ENCODE measurements at places on chromosomes 13 and 19.

DNA sequence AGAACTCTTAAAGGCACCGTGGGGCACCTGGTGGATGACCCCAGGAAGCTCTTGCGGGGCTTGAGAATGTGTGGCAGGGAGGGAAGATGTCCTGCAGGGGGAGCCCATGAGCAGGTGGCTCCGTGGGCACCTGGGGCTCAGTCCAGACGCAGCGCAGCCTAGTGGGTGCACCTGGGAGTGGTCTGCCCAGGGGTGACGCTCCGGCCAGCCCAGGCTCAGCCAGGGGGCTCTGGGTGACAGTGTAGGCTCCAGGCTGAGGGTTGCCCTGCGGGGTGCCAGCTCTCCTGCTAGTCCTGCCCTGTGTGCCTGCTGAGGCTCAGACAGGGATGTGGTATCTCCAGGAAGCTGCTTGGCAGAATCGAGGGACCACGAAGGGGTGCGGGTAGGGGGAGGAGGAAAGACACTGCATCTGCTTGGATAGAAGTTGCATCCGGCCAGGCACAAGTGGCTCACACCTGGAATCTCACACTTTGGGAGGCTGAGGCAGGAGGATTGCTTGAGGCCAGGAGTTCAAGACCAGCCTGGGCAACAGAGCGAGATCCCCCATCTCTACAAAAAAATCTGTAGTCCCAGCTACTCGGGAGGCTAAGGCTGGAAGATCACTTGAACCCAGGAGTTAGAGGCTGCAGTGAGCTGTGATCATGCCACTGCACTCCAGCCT, 15.0 kb upstream of the PGLS start:
- peak; percentile 49 for DNase-seq

- DNase-seq: no peak
Observed at GRCh38 chr19:3062165-3063105, at the start of gene TLE5. Gene TLE5, minus strand, starts transcription at chr19:3062495. Its CDS starts 295 bp downstream, at chr19:3062200.

DNA sequence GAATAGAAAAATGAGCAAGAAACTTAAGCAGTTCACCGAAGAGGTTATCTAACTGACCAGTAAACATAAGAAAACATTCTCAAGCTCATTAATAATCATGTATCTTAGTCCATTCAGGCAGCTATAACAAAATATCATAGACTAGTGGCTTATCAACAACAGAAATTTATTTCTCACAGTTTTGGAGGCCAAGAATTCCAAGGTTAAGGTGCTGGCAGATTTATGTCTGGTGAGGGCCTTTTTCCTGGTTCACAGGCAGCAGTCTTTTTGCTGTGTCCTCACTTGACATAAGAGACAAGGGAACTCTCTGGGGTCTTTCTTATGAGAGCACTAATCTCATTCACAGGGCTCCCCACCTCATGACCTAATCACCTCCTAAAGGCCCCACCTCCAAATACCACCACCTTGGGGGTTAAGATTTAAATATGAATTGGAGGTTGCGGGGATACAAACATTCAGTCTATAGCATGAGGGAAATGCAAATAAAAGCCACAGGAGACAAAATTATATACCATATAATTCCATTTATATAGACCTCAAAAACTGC, 123.6 kb downstream of the ZAR1L start:
- DNase-seq: no peak

DNA sequence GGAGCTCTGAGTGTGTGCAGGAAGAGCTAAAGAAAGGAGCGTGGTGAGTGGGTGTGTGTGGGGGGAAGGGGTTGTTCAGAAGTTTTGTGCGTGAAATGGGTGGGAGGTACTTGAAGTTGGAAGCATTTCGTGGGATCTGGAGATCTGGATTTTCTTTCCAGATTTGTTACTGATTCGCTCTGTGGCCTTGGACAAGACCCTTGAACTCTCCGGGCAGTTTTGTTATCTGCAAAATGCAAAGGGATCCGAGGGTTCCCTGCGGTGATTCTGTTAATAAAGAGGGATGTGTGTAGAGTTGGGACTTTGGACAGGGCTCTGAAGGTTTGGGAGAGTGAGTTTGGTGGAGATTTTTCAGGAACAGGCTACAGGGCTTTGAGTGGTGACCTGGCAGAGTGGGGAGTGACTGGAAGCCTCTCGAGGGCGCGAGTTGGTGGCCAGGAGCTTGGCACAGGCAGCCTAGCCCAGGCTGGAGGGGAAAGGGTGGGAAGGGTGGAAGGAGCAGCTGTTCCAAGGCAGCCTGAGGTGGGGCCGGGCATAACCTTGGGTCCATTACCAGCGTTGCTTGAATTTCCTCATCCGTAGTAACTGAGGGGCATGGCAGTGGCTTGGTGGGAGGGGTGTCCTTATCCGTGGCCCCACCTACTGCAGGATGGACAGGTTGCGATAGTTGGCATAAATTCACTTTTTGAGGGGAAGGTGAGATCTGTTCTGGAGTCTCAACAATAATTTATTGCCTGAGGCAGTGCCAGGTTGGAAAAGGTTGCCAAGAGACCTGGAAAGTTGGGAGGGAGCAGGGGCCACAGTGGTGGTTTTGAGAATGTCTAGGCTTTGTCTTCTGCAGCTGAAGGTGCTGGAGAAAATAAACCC, 2.1 kb downstream of the ACTN4 start:
- peak; percentile 61 for DNase-seq

GRCh38 chr13:82248762-82249161, 1633.5 kb downstream of the SLITRK1 start:
- DNase-seq: peak; percentile 1

DNA sequence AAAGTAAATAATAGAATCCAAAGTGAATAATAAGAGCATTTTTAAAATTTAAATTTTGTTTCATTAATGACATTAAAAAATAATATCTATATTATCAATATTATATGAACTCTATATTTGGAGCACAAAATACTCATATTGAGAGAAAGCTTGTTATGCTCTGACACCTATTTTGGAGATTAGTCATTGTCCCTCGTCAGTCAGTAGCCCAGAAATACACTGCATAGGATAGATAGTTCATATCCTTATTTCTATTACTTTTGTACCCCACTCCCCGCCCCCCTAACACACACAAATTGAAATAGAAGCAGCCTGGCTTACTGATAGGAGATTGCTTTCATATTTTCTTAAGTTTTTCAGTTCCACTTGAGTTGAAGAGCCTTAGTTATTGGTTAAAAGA, 652.8 kb downstream of the PCDH9 start:
- no peak for DNase-seq

DNA sequence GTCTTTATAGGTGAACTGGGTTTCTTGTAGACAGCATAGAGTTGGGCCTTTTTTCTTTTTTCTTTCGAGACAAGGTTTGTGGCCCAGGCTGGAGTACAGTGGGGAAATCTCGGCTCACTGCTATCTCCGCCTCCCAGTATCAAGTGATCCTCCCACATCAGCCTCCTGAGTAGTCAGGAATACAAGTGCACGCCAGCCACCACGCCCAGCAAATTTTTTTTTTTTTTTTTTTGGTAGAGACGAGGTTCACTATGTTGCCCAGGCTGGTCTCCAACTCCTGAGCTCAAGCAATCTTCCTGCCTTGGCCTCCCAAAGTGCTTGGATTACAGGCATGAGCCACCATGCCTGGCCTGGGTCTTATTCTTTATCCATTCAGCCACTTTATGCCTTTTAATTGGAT, 5.1 kb upstream of the CALM3 start:
- no peak for DNase-seq

DNA sequence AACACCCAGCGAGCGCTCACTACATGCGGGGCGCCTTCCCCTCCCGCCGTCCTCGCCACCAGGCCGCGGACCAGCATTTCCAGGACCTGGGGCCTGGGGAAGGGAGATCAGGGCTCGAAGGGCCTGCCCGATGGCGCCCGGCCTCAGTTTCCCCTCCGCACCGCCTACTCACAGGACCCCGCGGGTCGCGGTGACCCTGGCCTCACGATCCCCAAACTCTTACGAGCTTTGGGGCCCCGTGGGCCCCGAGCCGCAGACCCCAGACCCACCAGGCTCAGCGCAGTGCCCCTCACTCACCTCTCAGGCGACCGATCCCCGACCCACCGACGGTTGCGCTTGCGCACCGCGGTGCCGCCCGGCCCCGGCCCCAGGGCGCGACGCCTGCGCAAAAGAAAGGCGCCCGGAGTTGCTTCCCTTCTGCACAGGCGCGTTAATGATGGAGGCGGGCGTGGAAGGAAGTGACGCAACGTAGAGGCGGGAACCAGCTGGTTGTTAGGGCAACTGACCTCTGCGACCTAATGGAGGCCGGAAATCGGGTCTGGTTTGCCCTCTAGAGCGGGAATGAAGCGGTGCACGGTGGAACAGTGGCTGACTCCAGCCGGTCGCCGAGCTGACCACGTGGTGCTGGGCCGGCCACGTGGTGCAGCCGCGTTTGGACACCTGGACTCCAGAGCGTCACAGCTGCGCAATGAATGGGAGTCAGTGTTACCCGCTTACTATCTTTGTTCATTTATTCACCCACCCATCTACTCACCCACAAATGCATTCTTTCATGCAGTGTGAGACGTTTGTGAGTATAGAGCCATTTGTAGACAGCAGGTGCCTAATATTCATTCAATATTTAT, at the start of gene SGTA:
Gene SGTA, minus strand, starts transcription at position 338 of the 845 bp plus-strand sequence. CDS start 14,205 bp downstream, outside the sequence.
- peak; percentile 98 for DNase-seq

DNA sequence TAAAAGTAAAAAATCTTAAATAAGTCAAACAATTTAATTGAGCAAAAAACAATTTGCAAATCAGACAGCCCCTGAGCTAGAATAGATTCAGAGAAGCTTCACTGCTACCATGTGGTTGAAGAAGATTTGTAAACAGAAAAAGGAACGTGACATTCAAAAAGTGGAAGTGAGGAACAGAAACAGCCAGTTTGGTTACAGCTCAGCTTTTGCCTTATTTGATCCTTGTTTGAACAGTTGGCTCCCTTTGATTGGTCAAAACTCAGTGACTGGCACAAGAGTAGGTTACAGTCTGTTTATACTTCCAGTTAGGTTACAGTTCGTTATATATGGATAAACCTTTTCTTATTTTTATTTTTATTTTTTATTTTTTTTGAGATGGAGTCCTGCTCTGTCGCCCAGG, 5.8 kb downstream of the ZNF221 start:
- DNase-seq: no peak

DNA sequence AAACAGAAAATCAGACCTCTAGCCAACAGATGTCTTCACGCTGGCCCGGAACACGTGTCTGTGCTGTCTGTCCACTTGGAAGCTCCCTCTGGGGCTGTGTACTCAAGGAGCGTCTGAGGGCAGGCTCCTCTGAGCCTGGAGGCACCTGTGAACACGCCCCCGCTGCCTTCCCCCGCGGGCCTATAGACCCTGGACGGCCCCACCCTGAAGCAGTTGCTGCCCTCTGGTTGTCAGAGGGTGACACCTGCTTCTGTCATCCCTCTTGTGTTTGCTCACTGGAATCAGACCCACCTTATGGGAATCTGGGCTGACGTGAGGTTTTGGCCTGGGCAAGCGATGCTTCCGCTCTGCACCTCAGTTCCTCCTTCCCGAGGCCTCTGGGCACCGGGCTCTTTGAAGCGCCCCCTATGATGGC, 19.2 kb downstream of the EPN1 start:
- DNase-seq: no peak

- DNase-seq: no peak
Observed at GRCh38 chr13:40460116-40460515, 206.3 kb downstream of the FOXO1 start.

DNA sequence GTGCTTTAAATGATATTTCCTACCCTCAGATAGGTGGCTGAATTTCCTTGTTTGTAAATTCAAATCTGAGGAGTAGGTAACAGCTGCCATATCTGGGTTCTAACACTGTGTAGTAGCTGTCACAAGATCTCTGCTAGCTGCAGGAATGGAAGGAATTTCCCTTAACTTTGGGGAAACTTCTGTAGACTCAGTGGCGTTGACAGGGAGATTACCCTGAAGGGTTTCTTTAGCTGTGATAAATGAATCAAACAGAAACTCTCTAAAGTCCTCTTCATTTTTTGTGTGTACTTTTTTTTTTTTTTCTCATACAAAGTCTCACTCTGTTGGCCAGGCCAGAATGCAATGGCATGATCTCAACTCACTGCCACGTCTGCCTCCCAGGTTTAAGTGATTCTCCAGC, 5.3 kb upstream of the EPSTI1 start:
- DNase-seq: no peak

DNA sequence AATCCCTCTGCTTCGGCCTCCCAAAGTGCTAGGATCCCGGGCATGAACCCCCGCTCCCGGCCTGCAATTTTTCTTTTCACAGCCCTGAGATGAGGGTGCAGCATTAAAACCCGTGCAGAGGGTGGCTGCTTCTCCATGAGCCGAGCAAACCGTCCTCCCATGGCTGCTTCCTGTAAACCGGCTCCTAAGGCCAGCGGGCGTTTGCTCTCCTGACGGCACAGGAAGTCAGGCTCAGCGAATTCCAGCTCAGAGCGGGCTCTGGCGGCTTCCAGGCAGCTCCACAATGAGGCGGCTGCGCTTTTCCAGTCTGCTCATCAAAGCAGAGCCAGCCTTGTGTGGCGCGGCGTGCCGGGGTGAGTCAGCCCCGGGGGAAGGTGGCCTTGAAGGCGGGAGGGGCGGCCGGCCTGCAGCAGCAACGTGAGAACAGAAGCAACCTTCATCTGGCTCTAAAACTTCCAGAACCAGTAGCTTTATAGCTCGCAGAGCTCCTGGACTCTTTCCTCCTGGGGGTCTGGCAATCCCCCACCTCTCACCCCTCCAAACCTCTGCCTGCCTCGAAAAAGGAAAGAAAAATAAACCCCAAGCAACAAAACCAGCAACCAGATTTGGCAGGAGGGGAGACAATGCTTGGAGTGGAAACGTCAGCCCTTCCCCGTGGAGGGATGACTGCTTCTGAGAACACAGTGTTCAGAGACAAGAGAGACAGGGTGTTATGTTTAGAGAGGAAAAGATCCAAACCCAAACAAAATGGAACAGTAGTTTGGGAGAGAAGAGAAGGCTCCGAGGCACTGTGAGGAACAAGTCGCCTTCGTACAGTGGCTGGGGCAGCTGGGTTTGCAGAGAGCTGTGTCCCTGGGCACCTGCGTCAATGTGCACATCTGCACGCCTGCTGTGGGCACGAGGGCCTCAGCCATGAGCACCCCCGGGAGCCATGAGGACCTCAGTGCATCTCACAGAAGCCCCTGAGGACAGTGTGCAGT, 67.8 kb downstream of the GADD45B start:
- peak; percentile 66 for DNase-seq

- no peak for DNase-seq
Observed at GRCh38 chr13:109344552-109345157, 441.7 kb downstream of the IRS2 start.

GRCh38 chr13:32025730-32026129, 5.8 kb upstream of the FRY start:
- no peak for DNase-seq

GRCh38 chr19:1239796-1240737, 1.5 kb upstream of the ATP5F1D start:
- peak; percentile 30 for DNase-seq

All from DMS 273 treated with DMSO at 0.1 percent for 48 hours (cell line).